ENCODE measurements at places on chromosomes 3 and 15.
A peak's percentile ranks its signal among the peaks of the same experiment; 100 is the strongest.

GRCh38 chr15:72925661-72926060 lies 126.6 kb upstream of the NEO1 start:
- DNase-seq, result no peak

- no peak for DNase-seq
Observed at GRCh38 chr15:58348095-58348812, 83.5 kb upstream of the LIPC start.

DNA sequence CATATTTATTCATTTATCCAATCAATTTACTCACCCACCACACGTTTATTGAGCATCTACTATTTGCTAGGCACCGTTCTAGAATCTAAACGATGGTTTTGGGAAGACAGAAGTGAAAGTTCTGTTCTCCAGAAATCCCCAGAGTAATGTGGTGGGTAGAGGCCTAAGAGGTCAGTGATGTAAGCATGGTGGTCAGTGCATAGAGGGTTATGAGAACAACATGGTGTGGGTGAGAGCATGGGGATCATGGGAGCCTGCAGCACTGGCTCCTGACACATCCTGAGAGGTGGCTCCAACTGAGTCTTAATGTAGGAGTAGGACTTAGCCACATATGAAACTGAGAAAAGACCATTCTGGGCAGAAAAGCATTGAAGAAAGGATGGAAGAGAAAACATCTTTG lies 85.3 kb upstream of the TNFAIP8L3 start:
- DNase-seq, result no peak

DNA sequence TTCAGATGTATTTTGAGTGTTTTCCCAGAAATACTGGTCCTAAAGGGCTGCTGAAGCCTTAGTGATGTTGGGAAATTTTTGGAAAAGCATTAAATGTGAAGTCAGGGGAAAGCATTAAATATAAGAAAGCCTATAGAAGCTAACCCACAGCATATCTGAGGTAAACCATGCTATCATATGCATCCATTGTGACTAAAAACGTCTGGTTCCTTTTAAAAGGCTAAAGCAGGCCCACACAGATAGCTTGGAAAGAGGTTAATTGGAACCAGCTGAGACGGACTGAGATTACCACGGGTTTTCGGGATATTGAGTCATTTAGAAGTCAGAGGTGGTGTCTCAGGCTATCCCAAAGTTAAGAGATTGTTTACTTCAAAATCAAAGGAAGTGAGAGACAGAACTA lies 78.2 kb downstream of the CYP19A1 start:
- DNase-seq, result no peak

GRCh38 chr15:55909036-55909811 lies 84.2 kb downstream of the NEDD4 start:
- DNase-seq, result no peak

DNA sequence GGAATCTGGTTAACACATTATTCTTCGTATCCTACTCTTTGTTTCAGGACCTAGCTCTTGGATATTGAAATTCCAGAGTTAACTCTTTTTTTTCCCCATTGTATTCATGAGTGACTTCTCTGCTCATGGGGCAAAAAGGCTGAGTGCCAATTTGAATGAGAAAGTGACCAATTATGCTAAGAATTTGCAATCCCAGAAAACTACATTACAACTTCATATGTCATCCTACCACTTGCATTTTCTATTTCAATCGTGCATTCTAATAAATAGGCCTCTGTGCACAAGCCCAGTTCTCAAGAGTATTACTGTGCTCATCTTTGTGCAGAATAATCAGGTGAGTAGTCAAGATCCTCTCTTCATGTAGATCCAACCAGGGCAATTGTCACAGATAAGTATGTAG lies 537.8 kb downstream of the OTOL1 start:
- DNase-seq, result no peak

DNA sequence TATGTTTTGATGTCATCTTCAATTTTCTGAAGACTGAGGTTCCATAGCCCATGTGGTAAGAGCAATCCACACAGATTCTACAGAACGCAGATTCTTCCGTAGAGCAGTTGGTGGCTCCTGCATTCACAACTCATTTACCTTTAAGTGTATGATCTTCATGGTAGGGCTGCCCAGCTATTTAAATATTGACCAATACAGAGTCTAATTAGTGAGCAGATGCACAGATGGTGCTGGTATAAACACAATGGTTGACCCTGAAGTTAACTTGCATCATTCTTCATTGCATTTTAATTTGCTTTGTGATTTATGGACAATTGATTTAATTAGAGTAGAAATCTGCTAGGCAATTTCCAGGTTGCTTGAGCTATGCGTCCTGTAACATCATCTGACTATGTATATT lies 269.2 kb downstream of the SQOR start:
- no peak for DNase-seq

DNA sequence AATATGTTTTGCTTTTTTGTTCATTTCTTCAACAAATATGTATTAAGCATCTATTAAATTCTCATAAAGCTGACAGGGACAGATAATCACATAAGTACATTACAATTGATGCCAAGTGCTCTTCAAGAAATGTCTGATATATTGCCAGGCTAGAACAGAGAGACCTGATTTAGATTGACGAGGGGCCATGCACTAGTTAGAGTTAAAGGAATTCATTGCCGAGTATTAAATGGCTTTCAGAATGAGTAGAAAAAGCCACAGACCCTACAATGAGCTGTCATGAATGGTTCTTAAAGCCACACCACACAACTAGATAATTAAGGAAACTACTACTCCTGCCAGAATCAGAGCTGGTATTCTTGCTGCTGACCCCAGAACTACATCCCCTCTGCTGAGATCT lies 250.2 kb upstream of the MME start:
- no peak for DNase-seq

DNA sequence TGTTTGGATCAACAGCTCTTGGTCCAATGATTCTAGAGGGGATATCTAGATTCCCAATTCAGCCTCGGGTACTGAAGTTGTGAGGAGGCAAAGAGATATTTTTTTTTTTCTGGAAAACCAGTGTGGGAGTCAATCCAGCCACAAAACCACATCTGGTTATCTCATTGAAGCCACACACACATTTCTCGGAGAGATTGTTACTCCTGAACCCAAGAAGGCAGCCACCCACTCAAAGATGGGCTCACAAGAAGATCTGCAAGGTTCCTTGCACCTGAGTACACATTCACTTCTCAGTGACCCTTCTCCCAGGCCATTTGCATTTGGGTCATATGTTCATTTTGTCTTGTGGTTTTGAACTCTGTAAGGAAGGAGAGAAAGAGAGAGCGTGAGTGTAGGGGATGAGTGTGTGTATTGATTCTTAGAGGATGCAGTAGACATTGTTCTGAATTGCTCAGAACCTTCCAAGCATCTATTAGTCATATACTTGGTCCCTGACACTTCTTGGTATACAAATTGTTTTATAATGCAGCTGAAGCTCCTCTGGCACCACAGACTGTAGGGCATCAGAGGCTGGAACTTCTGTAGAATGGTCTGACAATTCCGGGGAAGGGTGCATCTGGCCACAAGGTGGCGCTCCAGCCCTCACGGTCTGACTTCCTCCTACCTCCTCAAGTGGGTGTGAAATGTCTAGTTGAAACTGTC lies 39.3 kb upstream of the TRA2B start:
- peak; percentile 46 for DNase-seq

- DNase-seq, result no peak
Observed at GRCh38 chr3:155554777-155555451, 190.0 kb downstream of the PLCH1 start.

DNA sequence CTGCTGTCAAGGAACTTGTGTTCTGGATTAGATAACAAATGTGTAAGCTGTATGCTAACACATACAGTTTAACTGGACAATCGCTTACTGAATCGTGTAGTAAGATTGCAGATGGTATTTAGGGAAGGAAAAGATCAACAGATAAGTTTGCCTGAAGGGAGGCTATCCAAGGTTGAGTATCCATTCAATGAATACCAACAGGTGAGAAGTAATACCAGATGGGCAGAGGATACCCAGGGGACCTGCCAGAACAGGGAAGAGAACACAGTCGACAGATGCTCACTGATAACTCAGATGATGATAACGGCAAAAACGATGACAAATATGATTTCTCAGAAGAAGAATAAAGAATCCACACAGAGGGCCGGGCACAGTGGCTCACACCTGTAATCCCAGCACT lies 3.2 kb upstream of the UACA start:
- DNase-seq, result no peak

- DNase-seq, result no peak
Observed at GRCh38 chr3:108605491-108605890, 16.0 kb downstream of the DZIP3 start.

GRCh38 chr3:57852896-57853295 lies 96.8 kb downstream of the SLMAP start:
- DNase-seq, result no peak

GRCh38 chr15:25439369-25439836 lies 579 bp upstream of the UBE3A start:
- no peak for DNase-seq

DNA sequence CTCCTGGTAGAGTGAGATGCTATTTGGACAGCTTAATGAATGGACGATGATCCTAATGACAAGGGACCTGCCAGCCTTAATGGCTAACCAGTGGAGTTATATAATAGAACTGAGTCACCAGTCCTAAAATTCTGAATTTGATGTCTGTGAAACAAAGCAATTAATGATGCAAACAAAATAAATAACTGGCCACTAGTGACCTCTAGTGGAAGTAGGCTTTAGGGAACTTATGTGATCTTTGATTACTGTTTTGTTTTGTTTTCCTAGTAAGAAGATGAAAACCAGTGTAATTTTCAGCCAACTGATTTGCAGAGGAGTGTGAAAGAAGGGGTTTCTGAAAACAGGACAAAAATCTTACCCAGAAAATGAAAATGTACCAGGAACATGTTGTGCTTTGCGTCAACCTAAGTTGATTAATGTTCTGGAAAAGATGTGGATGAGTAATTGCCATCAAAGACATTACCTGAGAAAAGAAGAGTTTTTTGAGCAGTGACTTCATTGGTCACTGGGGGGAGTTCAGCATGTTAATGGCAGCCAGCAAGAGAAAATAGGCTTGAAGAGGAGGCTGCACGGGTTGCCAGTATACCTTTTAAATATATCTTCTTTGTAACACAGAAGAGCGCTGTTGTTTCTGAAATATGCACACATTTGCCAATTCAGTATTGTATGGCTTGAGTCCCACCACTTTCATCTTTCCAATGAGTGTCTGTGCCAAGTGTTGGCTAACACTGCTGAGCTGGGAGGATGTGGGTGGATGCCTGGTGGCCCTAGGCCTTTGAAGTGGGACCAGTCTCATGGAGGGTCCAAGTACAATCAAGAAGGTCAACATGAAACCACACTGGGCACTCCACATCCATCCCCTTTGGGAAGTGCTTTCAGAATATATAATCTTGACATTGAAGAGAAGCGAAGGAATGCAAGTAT lies 9.3 kb downstream of the VEPH1 start:
- DNase-seq, result no peak

DNA sequence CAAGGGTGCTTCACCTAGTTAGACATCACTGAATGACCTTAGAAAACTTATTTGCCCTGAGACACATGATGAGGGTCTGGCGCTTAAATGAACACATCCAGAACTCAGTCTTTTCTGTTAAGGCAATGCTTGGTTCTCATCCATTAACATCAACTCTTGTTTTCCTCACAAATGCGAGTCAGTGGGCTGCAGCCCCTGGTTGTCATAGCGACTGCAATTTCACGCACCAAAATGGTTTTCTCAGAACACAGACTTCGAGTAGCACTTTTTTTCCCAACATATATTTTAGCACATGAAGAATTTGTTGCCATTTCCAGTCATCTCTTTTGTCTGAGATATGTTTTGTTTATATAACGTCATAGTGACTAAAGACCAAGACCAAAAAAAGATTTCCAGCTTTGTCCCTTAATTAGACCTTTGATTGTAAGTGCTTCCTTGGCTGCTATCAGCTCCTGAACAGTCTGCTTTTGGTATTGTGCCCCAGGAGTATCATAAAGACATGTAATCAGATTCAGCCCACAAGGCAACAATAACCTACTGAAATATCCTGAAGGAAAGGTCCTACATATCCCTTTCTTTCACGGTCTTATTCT lies 68.5 kb downstream of the GPR176 start:
- no peak for DNase-seq

DNA sequence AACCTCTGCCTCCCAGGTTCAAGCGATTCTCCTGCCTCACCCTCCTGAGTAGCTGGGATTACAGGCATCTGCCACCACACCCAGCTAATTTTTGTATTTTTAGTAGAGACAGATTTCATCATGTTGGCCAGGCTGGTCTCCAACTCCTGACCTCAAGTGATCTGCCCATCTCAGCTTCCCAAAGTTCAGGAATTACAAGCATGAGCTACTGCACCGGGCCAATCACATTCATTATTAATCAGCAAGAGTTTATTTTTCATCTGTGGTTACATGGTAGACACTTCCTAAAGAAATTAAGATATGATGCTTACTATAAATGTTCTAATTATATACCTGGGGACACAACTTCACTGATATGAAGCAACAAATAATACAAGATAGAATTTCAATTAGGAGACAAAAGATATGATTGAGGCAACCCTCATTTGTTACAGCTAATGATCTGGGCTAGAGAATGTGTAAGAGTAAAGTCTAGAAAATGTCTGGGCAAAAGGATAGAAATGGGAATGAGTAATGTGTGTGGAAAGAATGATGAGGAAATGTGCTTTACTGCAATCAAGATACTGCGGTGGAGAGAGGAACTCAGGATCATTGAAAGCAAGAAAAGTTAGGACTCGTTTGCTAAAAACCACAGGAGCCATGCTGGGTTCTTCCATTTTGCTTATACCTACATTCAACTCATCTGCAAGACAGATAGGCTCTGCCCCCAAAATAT lies 366.8 kb downstream of the ZIC1 start:
- DNase-seq, result no peak

DNA sequence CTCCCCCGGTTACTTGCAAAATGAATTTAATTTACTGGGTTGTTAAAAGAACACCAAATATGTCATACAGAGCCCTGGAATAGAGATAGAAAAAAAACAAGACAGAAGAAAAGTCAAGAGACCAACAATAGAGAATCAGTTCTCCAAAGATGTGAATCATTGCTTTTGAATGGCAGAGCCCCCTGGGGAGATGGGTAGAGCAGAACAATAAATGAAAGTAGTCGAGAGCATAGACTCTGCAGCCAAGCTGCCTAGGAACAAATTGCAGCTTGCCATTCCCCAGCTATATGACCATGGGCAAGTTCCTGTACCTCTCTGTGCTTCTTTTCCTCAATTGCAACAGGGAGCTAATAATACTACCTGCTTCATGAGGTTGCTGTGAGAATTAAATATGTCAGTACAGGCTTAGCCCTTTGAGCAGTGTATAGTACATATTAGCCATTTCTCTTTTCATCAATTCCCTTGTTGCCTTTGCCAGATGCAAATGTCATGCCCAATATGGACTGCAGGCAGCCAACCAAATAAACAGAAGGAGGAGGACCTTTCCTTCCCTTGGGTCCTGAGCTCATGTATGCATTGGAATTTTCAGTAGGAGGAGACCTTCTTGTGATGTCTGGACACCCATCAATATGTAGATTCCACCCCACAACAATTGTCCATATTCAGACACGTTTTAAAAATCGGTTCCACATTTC lies 25.0 kb upstream of the BFSP2 start:
- DNase-seq, result no peak

DNA sequence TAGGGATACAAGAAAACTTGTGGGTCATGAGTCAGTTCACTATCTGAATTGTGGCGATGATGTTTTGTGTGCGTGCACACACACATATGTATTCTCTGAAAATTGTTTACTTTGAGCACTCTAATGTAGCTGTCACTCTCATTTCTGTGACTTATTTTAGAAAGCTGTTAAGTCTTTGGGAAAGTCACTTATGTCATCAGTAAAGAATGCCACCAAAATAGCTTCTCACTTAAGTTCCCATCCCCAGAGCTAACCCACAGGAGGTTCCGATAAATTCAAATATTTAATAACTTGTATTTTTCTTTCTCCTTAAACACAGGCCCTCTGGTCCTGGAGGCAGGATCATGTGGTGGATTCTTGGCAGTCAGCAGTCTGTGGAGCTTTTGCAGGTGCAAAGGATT lies 138.3 kb downstream of the LRIG1 start:
- DNase-seq, result no peak

All from 8988T (cell line).